ENCODE measurements at places on chromosomes 11 and 22.

- DNase-seq = no peak
Measured at GRCh38 chr22:40183029-40183581, 5.4 kb downstream of the TNRC6B start.

GRCh38 chr11:116294630-116295029 lies 478.2 kb downstream of the BUD13 start:
- no peak for DNase-seq

DNA sequence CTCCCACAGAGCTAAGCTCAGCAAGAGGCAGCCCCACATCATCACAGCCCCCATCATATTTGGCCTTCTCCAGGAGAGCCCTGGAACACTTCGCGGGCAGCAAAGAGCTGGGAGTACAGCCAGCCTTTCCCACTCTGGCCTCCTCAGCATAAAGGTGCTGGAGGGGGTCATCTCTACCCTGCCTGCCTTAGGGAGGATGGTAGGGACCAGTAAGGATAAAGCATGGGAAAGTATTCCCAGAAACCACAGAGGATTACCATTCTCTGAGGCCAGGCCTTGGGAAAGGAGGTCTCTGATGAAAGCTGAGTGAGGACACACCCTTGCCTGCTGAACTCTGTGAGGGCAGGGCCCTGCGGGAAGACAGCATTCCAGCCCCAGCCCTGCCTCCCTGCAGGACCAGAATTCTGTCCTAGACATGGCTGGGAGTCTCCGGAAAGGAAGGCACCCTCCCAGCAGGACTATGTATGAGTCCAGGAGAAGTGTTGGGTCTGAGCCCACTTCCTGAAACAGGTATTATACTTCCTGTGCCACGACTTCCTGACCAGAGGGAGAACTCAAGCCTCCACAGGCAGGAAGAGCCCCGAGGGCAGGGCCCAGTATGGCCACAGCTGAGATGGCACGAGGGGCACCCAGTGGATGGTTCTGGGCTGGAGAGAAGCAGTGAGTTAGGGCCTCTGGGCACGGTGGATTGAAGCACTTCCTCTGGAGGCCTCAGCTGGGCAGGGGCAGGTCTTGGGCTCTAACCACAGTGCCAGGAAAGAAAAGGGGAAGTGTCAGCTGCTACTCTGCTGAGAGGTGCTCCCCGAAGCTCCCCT lies 12.9 kb upstream of the CASTOR1 start:
- no peak for DNase-seq

DNA sequence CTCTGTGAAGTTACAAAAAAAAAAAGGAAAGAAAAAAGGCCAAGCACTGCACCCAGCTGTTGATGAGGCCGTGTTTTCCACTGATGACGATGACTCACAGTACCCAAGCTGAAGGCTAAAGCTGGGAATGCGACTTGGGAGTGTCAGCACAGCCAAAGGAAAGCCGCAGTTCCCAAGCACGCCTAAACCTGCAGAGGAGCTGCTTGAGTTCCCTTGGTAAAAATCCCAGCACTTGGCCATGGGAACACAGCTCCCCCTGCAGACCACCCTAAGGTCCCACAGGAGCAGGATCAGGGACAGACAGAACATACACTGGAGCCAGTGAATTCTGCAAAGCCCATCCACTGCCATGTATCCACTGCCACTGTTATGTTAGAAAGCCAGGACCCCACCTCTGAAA lies 39.9 kb downstream of the SERGEF start:
- DNase-seq = no peak

- no peak for DNase-seq
Measured at GRCh38 chr11:114709960-114710359, 31.6 kb downstream of the NXPE2 start.

DNA sequence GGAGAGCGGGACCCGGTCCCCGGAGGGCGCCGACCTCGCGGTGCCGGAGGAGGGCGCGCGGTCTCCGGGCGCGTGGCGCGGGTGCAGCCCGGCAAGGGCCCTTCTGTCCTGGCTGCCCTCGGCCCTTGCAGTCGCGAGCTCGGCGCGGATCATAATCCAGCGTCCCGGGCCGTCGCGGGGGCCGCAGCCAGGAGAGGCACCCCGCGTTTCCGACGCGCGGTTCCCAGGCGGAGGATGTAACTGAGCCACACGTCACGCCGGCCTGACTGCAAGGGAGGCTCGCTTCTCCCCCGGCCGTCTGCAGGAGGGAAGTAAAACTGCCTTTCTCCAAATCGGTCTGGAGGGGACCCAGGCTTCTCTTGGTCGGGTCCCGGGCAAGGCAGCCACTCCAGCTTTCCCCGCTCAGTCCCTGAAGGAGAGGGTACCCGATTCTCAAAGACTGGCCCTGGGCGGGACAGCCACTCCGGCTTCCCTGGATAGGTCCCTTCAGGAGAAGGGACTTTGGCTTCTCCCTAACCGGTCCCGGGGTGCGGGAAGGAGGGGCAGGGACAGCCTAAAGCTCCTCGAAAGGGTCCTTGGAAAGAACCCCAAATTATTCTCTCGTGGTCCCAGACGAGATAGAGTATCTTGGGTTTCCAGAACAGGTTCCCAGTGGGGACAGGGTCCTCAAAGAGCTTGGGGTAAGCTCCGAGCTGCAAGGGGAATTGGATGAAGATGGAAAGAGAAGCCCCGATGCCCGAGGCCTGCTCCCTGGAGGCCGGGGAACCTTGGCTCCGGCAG lies 836 bp downstream of the SPON1 start:
- no peak for DNase-seq

DNA sequence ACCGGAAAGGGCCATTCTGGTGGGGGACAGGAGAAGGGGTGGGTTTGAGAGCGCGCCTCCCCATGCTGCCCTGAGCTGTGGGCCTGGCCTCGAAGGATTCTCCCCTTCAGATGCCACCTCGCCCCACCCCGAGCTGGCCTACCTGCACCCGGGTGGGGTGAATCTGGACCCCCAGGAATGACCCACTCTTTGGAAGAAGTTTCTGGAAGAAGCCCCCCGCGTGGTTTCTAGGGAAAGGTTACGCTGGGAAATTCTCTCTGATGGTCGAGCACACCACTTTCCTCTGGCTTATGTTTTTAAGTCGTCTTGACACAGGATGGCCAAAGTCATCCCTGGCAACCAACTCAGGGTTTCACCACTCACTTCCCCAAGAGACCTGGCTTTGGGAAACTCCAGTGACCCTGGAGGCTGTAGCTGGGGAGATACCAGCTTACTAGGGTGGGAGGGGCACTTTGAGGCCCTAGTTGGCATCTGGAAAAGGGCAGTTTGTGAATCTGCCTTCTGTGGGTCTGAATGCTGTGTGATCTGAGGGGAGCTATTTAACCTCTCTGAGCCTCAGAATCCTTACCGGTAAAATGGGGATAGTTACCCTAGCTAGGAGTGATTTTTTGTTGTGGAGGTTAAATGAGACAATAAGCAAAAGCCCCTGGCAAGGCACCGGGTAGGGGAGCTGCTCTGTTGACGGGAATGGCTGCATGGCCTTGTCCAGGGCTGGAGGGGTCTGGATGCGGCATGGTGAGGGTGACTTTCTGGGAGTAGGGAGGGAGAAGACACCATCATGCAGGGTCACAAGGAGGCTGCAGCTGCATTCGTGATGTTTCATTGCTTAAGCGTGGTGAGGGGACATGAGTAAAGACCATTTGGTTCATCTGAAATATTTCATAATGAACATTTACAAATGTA lies 45.3 kb upstream of the ACCSL start:
- no peak for DNase-seq

DNA sequence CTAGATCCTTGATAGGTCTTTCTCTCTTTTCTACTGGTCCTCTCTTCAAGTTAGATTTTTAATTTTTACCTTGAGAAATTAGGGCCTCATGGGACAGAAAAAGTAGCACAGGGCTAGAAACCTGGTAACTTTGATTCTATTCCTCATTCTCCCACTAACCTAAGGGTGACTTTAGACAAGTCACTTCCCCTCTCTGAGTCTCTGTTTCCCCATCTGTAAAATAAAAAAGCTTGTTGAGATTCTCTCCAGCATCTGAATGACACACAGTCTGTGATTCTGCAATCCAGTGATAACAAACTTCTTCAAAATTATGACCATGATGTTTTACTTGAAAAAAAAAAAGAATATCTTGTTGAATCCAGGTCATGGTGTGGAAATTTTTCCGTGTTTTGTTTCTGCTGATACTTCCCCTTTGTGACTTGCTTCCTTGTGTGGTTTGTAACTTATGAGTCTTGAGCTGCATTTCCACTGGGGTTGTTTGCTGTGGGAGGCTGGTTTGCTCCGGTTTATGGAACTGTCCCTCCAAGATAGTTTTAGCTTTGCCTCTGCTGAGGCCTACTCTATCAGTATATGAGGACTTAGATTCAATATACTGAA lies 9.8 kb upstream of the MPEG1 start:
- no peak for DNase-seq

GRCh38 chr22:44885806-44886360 lies 123.9 kb downstream of the PHF21B start:
- DNase-seq = no peak

- DNase-seq = no peak
Measured at GRCh38 chr11:59671471-59671870, 2.6 kb upstream of the PATL1 start.

DNA sequence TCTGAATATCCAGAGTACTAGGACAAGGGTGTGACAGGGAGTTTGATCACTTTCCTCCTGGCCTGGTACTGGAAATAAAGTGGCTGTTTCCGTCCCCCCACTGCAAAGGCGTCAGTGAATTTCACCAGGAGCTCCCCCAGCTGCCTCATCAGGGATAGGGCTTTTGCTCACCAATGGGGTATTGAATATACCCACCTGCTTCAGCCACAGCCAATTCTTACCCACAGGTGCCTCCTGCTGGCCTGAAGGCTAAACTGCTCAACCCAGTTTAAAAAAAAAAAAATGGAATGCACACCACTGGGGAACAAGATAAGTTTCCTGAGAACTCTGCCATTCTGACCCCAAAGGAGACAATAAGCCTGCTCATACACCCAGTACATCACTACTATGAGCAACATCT lies 65.3 kb upstream of the MS4A8 start:
- DNase-seq = no peak

GRCh38 chr22:27995801-27996528 lies 76.9 kb upstream of the PITPNB start:
- DNase-seq = no peak

GRCh38 chr11:16795146-16795545 lies 56.7 kb downstream of the C11orf58 start:
- no peak for DNase-seq

DNA sequence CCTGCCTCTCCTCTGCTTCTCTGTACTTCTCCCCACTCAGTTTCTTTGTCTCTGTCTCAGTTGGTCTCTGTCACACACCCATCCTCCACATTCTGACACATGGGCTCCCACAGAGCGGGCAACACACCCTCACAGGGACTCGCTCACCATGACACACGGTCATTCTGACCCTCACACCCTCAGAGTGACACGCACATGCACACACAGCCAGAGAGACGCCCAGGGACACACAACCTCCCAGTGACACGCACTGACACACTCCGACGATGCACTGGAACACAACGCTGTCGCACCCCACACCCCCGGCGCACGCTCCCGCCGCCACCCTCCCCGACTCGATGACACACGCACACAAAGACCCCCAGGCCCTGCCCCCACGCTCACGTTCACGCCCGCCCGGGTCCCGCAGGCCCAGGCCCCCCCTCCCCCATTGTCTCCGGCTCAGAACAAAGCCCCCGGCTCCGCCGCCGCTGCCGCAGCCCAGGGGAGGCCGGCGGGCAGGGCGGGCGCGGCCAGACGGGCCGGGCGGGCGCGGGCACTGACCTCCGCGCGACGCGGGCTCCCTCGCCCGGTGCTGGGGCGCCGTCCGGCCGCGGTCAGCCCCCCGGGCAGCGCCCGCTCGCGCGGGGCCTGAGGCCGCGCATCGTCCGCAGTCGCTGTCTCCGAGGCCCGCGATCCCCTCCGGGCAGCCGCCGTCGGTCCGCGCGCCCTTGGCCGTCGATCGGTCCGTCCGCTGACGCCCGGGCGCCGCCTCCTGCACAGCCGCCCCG lies 404 bp downstream of the DCHS1 start:
- DNase-seq = no peak
